K562 (cell line): ENCODE measurements at places on chromosomes 3 and 15. TPM values are rescaled to one million over a fixed set of nuclear protein-coding genes. Genes with fewer than 3 reads are reported as not detected.

The CD96 gene
- 0.32 and 0.50 TPM in 2 replicates for polyA plus RNA-seq

The SLC28A2 gene
- not detected in 2 replicates for polyA plus RNA-seq

The TGM5 gene
- not detected in 2 replicates for polyA plus RNA-seq

The HTR3E gene
- not detected in 2 replicates for polyA plus RNA-seq

The IDH3A gene
- polyA plus RNA-seq, result 70.0 and 86.7 TPM in 2 replicates

GRCh38 chr15:100131321-100132224 lies 210.2 kb downstream of the ADAMTS17 start:
- H3K27ac ChIP-seq, result no peak overlapping the region; the same call in 2 of the 3 replicates
- no peaks in the 10 kb centered on the region; the same call in 2 of the 3 replicates for H3K27me3 ChIP-seq
- DNase-seq, result peak; percentile 78
- no peaks in the 10 kb centered on the region; the same call in 2 of the 3 replicates for H3K4me1 ChIP-seq

DNA sequence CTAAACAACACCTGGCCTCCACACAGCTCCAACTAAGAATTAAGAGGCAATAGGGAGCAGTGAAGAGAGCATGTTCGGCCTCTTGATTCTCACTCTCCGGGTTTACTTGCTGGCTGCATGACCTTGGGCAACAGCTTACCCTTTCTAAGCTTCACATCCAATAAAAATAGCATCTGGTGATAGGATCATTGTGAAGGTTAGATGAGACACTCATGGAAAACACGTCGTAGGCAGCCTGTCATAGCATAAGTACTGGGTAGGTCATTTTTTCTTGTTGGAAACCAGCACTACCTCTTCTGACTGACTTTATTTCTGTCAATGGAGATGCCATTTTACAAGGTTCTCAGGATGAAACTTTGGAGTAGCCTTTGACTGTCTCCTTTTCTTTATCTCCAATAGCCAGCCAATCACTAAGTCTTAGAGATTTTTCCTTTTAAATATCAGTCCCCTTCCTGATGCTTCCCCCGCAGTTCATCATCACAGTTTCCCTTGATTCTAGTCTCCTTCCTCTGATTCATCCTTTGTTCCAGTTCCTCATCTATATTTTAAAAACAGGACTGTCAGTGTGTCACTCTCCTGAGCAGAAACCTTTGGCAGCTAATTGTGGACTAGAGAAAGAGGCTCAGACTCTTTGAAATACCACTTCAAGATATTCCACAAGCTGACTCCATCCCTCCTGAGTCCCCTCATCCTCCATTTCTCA lies 271.5 kb downstream of the SLC9A9 start:
- DNase-seq, result no peak
- peaks cover 24% of the 10 kb centered on the region; the same call in 1 of the 2 replicates for H3K27me3 ChIP-seq
- H3K4me1 ChIP-seq, result no peaks in the 10 kb centered on the region

GRCh38 chr3:46214751-46215352 lies 6.7 kb upstream of the CCR1 start:
- no peak for DNase-seq
- no peaks in the 10 kb centered on the region for H3K4me1 ChIP-seq
- H3K4me3 ChIP-seq, result no peak overlapping the region
